ENCODE measurements at places on chromosomes 7 and 10.

GRCh38 chr7:80848841-80849240 is 70.0 kb downstream of the SEMA3C start:
- no peak for DNase-seq

DNA sequence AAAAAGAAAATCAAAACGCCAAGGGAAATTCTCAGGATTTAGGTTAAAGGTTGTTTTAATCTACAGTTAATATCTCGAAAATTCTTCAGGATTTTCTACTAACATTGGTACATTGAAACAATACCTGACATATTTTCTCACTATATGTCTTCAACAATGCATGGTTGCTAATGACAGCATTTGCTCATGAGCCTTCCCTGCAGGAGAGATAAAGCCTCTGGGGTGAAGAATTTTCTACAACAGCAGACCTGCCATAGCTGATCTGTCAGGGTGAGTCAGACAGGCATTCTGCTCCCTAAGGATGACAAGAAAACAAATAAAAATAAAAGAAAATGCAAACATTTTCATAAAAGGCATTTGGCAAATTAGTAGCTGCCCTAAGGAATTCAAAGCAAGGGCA is 11.7 kb upstream of the GPR37 start:
- no peak for DNase-seq

- DNase-seq, result no peak
Observed at GRCh38 chr10:30656233-30656632, 26.7 kb upstream of the LYZL2 start.

DNA sequence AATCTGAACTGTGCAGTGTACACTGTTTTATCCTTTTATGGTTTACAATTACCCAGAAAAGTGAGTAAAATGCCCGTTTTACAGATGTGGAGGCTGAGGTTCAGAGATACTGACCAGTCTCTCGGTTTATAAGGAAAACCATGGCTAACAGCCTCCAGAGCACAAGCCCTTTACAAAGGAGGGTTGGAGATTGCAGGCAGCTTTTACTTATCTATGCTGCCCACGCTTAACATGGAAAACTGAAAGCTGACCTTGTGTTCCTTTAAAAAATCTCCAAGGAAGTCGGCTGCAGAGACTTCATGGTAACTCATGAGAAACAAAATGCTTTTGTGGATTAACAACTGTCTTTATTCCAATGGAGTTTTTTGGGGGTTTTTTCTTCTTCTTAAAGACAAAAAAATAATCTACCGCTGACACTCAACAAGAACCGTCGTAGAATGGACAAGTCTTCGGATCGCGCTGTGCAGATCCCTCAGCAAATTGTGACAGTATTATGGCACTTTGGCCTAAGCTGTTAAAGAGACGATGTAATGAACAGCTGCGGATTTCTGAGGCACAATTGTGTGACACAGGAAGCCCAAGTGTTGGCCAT is 654 bp upstream of the SLF2 start:
- DNase-seq, result no peak

DNA sequence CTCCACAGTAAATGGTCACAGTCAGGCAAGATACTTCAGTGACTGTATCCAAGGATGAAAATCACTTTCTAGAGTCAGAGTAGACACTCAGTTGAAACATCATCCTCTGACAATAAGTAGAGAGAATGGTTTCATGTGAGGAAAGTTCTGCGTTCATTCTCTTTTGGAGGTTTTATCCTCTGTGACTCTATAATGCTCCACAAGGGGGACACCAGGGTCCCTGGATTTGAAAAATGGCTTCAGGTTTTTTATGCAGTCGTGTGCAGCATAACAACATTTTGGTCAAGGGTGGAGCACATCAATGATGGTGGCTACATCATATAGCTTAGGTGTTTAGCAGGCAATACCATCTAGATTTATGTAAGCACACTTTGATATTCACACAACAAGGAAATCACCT is 40.4 kb downstream of the TMEM168 start:
- no peak for DNase-seq

GRCh38 chr10:8049045-8049864 is 5.2 kb upstream of the GATA3 start:
- no peak for DNase-seq

DNA sequence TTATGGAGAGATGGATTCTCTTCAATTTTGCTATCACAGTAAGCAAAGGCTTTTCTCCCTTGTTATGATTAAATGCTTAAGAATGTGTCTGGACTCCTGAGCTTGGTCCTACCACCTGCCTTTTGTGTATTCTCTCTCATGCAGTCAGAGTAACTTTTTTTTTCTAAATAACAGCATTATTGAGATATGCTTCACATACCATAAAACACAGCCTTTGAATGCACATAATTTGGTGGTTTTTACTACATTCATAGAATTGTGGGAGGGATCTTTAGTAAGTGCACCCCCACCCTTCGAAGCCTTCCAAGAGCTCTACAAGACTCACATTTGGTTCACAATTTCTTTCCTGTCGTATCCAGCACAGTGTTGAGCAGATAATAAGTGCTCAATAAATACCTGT is 175.5 kb downstream of the ADAM12 start:
- no peak for DNase-seq

DNA sequence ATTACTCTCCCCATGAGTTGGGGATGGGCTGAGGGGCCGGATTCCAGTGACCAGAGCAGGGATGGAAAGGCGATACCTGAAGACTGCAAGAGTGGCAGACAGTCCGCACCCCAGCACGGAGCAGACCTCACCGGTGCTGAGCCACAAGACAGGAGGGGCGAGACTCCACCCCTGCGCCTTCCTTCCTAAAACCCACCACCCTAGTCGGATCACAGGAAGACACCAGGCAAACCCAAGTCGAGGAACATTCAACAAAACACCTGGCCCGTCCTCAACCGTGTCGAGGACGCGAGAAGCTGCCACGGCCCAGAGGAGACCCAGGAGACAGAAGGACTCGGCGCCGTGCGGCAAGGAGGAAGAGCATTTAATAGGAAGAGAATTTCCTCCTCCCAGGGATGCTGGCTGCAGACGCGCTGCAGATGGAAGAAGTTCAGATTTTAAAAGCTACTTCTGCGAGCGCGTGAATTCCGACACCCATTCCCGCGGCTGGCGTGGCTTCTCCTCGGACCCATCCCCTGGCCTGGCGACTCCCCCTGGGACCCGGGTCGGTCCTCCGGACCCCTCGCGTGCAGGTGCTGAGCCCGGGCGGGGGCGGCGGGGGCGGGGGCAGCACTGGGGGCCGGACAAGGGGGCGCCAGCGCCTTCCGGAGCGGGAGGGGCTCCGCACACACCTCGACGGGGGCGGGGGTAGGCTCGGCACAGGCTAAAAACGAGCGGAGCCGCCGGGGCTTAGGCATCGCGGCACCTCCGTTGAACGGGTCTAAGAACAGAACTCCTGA is 563 bp upstream of the UTF1 start:
- no peak for DNase-seq

DNA sequence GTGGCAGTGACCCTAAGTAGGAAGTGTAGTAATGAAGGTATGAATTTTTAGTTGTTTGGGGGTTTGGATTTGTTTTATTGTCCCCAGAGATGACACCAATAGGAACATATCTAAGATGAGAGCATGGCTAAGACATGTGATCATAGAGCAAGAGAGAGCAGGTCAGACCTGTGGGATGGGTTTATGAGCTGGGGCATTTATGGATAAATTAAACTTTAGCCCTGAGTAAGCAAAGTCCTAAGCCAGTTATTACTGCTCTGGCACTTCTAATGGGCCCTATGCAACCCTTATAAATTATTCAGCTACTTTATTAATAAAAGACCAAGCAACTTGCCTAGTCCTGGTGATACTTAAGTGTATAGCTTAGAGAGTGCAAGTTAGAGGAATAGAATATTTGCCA is 85.1 kb downstream of the LRRC4 start:
- DNase-seq, result no peak

DNA sequence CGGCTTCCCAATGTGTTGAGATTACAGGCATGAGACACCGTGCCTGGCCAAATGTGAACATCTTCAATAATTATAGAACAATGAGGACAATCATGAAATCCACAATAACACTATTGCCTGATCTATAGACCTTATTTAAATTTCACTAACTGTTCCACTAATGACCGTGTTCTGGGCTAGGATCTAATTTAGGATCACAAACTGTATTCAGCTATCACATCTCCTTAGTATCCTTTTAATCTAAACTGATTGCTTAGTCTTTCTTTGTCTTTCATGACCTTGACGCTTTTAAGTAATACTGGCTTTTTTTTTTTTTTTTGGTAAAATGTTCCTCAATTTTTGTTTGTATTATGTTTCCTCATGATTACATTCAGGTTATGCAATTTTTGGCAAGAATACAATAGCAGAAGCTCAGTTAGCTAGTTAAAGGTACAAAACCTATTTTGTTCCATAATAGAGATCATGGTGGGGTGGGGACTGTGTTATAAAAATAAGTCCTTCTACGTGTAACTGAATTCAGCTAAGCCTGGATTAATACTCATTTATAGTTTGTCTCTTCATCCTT is 158.4 kb downstream of the AOAH start:
- DNase-seq, result no peak

- DNase-seq, result no peak
Observed at GRCh38 chr10:77949167-77949566, 22.6 kb upstream of the DLG5 start.

- no peak for DNase-seq
Observed at GRCh38 chr10:35789996-35790395, 147.9 kb upstream of the FZD8 start.

GRCh38 chr7:34341326-34341725 is 316.7 kb upstream of the NPSR1 start:
- DNase-seq, result no peak

DNA sequence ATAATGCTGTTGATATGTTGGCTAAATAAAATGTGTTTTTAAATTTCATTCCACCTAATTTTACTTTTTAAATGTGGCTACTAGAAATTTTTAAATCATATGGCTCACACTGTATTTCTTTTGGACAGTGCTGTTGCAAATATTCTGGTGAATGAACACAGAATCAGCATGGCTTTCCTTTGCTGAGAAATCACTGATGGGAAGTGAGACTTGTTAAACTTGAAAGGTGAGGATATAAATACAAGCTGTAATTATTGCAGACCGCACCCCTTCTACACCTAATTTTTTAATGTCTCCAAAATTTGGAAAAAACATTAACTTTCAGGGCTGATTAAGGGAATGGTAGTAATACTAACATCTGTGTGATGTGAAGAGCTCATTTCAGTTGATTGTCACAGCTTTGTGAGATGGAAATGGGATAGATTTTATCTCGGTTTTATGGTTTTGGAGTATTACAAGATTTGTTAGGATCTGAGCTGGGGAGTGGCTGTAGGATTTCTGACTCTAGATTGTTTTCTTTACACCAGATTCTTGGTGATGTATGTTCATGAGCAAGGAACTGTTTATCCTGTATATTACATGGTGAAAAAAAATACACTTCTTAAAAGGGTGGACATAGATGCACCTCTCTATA is 1.3 kb downstream of the MIOS start:
- DNase-seq, result no peak

GRCh38 chr10:115171392-115171960 is 78.3 kb downstream of the ATRNL1 start:
- DNase-seq, result no peak

- no peak for DNase-seq
Observed at GRCh38 chr7:134636008-134636449, 10.6 kb upstream of the BPGM start.

DNA sequence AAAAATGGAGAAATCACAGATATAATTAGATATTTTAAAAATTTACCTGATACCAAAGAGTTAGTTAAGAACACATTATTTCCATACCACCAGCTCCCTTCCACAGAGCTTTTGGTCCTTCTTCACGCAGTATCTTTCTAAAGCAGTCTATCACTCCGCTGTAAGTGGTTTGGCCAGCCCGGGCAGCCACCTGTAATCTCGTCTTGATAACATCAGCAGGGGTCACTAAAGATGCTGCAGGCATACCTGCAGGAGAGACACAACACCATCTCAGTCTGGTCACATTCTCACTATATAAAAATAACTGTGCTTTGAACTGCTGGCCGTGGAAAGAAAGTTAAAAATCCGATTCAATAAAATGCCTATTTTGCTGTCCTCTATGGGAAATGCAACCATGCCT is 200.1 kb downstream of the SLC25A13 start:
- DNase-seq, result no peak

DNA sequence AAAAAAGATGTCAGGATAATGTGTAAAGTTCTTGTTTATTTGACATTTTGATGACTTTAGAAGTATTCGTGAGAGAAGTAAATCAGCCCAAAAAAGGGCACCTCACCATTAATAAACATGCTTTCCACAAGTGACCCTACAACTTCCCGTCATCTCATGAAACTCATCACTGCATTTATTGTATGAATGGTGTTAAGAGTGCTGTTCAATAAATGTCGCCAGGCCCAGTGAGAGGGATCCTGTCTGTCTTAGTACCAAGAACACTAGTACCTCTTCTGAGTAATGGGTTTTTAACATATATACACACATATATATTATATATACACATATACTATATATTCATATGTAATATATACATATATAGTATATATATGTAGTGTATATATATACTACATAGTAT is 61.9 kb downstream of the TMEM26 start:
- DNase-seq, result no peak

- DNase-seq, result no peak
Observed at GRCh38 chr10:110505130-110505770, 7.5 kb downstream of the DUSP5 start.

DNA sequence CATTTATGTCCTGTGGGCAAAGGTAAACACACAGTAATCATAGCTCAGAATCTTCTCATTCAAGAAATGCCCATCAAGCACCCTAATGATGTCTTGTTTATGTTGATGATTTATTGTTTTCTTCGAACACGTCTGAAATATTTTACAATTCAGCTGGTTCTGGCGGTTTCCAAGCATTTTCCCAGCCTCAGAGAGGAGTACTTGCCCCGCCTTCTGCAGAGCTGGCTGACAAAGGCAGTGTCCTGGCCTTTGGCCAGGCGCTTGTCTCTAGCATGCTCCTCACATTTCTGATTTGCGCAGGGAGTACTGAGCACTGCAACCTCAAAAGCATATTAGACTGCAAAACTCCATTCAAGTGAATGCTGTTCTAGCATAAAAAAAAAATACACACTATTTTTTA is 314.2 kb upstream of the GNAI1 start:
- no peak for DNase-seq

DNA sequence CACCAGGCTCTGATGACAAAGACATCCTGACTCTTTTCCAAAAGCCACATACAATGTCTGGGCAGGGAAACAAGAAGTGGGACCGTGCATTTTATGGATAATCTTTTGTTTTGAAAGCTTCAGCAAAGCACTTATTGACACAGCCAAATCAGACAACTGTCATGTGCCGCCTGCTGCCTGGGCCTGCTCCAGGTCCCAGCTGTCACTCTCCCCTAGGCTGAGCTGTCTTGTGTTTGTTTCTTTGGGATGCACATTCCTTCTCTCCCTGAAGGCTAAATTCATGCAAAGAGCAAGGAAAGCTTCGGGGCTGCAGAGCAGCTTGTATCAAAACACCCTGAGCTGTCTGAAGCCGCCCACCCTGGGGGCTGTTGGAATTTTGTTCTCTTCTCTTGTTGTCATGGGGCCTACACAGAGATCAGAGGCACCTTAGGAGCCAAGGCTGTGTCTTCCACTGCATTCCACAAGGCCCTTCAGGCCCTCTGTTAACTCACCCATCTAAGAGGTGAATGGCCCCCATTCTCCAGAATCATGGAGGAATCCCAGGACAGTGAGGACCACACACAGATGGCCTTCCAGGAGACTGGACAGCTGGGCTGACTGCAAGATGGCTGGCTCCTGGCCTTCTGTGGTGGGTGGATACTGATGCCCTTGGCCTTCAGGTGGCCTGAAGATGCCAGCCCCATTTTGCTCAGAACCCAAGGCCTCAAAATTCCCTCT is 17.8 kb upstream of the SLC18A2 start:
- no peak for DNase-seq

GRCh38 chr10:100858747-100859483 is 53.8 kb upstream of the SLF2 start:
- no peak for DNase-seq

GRCh38 chr7:70607759-70608158 is 524.2 kb upstream of the GALNT17 start:
- no peak for DNase-seq
